ENCODE measurements at places on chromosomes 1 and 21. TPM values are rescaled to one million over a fixed set of nuclear protein-coding genes. Genes with fewer than 3 reads are reported as not detected.

DNA sequence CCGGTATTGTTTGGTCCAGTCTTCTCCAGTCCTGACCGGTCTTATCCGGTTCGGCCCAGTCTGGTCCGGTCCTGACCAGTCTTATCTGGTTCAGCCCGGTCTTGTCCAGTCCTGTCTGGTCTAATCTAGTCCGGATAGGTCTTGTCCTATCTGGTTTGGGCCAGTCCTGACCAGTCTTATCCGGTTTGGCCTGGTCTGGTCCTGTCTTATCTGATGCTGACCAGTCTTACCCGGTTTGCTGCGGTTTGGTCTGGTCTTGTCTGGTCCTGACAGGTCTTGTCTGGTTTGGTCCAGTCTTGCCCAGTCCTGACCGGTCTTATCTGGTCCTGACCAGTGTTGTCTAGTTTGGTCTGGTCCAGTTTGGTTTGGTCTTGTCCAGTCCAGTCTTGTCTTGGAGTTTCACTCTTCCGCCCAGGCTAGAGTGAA, 30.1 kb downstream of the DHX9 start:
- peak overlapping the region; percentile 78 for H3K27ac ChIP-seq
- DNase-seq = no peak
- peaks cover 58% of the 10 kb centered on the region for H3K36me3 ChIP-seq
- H3K4me1 ChIP-seq = no peaks in the 10 kb centered on the region

DNA sequence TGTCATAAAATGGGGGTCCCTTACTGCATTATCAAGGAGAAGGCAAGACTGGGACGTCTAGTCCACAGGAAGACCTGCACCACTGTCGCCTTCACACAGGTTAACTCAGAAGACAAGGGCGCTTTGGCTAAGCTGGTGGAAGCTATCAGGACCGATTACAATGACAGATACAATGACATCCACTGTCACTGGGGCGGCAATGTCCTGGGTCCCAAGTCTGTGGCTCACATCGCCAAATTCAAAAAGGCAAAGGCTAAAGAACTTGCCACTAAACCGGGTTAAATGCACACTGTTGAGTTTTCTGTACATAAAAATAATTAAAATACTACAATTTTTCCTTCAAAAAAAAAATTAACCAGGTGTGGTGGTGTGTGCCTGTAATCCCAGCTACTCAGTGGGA, 22.1 kb downstream of the RASSF5 start:
- peaks cover 12% of the 10 kb centered on the region for H3K4me1 ChIP-seq
- H3K27ac ChIP-seq = no peak overlapping the region
- peaks cover 11% of the 10 kb centered on the region for H3K27me3 ChIP-seq
- DNase-seq = no peak

Gene OPRD1
- total RNA-seq = 0.10 TPM

Gene RBP7
- total RNA-seq = not detected

Gene OLFML3
- total RNA-seq = 33.1 TPM

Gene OR2M3
- not detected for total RNA-seq
